ENCODE measurements at places on chromosomes 5 and 9.

DNA sequence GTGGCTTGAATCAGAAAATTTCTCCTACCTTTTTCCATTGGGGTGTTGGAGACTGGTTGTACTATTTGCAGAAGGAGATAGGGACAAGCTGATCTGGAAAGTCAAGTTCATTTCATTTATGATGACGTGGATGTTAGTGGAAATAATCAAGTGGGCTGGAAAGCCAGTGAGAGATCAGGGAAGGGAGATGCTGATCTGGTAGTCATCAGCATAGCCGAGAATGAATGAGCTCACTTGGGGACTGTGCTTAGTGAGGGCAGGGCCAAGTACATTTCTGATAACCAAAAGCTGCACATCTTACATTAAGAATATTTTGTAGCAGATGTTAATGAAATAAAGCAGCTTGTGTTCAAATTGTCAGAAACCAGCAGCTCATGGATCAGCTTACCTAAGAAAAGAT is 12.1 kb downstream of the MAN2A1 start:
- DNase-seq = no peak

DNA sequence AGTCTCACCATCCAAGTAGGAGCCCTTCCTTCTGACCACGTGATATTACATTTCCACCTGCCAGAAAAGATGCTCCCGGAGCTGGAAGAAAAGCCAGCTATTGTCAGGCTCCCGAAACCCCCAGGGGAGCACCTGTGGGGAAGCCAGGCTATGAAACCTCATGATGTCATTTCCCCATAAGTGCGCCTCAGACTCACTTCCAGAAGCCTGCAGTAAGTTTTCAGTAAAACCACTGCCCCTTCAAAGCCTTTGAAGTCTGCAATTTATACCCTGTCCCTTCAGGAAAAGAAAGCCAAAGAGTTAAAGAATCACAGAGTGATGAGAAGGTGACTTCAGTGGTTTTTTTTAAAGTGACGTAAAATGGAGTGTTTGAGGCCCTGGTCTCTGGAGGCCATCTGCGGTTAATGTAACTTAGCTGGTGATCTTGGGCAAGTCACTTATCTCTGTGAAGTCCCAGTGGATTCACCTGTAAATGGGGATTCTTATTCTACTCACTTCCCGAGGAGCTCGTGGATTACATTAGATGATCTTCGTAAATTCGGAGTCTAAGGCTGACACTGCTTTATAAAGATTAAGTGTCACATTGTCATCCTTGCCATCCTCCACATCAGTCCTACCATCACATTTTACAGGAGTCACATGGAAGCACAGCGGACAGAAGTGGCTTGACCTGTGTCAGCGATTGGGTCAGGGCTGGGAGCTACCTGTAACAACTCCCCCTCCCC is 2.6 kb upstream of the SEMA6A start:
- no peak for DNase-seq

DNA sequence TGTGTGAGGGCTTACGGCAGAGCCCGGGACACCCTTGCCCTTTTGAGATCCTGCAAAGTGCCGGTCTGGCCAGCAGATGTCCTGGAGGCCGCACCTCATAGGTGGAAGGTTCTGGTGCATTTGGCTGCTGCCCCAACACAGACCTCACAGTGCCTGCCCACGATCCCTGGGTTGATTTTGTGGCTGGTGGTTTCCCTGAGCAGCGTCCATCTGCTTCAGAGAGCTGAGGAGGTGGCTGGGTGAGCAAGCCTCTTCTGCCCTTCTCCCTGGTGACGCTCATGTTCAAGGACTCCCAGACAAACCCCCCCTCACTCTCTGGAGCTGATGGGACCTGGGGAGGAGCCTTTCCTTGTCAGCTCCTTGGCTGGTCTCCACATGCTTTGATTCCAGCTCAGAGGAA is 18.9 kb downstream of the BNIP1 start:
- no peak for DNase-seq

- DNase-seq = no peak
Observed at GRCh38 chr5:115840873-115841272, 492 bp downstream of the ATG12 start.

DNA sequence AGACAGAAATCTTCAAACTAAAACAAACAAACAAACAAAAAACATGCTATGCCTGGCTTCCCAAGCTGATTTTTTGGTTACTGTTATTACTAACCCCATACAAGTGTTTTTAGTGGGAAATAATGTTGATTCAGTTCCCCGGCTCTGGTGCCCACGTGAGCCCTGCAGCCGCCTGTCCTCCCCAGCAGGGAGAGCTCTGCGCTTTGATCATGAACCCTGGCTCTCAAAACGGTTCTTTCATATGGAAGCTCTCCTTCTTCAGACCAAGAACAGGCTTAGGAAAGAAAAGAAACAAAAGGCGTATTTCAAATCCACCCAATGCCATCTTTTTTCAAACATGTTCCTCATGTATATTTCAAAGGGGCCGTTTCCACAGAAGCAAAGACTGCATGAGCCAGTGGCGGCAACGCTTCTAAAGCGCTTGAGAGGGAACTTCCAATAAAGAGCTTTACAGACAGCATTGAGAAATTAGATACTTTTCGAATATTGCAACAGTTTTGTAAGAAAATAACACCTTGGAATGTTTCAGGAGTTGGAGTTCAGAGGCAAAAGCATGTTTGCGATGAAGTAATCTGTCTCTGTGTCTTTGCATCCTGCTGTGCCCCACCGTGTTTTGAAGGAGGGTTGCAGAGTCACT is 74.8 kb downstream of the ICE1 start:
- no peak for DNase-seq
